ENCODE measurements at places on chromosomes 16 and 17.

DNA sequence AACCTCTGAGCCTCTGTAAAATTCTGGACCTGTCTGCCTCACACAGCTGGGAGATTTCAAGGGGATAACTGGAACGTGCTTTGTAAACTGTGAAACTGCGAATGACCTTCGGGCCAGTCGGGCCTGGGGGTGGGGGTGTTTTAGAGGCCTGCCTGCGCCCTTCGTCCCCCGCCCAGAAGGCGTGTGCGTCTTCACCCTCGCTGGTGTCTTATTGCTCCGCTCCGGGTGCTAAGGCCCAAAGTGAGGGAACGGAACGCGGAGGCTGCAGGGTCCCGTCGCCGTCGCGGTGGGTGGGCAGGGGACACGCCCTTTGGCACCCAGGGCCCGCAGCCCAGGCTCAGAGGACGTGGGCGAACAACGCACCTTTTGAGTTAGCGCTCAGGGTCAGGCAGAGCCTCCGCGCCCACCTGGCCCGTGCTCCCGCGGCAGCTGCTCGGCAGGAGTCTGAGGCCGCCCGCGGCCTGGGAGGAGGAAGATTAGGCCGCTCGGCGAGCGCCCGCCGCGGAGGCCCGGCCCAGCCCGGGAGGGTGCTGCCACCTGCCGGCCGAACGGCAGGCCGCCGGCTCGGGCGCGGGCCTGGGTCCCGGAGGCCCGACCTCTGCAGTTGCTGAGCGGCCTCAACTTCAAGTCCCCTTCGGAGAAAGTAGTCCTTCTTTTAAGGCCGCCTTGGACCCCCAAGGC is 29.7 kb downstream of the DCAKD start:
- DNase-seq = no peak

- no peak for DNase-seq
These were observed 2.4 kb downstream of the SKAP1 start for GRCh38 chr17:48427598-48427997.

- no peak for DNase-seq
These were observed 6.6 kb upstream of the DPEP2 start for GRCh38 chr16:68005786-68006286.

DNA sequence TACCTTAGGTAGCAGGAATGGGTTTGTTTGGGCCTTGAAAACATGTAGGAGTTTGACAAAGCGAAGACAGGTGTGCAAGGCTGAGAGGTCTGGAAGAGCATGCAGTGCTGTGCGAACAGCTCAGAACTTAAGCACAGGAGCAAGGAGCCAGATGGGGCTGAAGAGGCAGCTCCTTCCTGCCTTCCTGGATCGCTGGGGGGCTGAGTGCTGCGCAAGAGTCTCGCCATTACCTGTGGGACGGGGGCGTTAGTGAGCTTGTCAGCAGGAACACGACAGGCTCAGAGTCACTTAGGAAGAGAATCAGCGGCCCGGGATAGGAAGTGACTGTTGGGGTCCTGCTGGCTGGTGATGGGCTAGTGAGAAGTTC is 464 bp upstream of the MRM1 start:
- no peak for DNase-seq

DNA sequence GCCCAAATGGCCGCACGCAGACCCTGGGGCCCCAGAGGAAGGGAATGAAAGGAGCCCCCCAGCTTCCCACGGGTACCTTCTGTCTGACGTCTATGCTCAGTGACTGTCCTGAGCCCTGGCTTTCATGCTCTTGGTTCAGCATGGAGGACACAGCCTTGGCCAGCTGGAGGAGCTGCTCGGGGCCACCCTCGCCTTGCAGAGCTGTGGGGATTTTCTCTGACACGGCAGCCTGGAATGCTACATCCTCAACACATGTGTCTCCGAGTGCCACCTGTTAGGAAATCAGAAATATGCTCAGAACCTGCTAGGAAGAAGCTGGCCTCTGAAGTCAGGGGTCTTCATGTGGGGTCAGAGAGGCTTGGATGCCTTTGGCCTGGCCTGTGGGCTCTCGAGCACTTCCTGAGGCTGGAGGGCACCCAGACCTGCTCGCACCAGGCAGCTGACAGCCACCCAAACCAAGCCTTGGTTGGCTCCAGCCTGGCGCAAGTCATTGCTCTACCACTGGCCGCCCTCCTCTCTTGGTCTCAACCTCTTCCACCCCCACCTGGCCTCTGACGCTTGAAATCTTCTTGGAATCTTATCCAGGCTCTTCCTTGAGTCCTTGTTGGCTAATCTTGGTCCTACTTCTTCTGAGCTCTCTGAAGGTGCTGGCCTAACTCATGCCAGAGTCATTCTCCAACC is 63.7 kb upstream of the BCO1 start:
- no peak for DNase-seq

- no peak for DNase-seq
These were observed 352.9 kb downstream of the SNX29 start for GRCh38 chr16:12329246-12329995.

DNA sequence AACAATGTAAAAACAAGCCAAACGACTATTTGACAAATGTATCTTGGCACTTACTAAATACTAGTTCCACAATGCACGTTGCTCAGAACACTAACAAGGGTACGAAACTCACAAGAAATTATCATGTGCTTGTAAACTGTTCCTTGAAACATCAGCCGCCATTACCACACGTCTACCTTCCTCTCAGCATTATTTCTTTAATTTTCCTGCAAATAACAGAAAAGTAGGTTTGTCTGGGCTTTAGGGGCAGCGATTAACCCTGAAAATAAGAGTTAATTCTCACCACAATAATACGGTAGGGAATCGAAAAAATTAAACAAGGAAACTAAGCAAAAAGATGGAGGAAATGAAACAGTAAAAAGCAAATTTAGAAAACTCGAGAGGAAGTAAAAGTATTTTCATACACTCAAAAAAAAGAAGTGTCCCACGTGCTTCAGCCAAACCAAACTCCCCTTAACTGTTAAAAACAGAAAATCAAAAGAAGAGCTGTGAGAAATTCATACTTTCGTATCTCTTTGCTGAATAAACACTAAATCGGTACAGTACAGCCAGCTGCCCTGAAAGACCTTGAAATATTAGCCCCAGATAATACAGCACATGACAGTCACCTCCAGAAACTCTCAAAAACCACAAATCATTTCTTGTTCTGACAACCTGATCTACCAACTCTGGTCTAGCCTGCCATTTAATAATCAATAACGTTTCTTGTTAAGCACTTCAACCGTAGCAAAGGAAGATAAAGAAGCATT is 1.2 kb downstream of the ARHGAP17 start:
- DNase-seq = no peak

DNA sequence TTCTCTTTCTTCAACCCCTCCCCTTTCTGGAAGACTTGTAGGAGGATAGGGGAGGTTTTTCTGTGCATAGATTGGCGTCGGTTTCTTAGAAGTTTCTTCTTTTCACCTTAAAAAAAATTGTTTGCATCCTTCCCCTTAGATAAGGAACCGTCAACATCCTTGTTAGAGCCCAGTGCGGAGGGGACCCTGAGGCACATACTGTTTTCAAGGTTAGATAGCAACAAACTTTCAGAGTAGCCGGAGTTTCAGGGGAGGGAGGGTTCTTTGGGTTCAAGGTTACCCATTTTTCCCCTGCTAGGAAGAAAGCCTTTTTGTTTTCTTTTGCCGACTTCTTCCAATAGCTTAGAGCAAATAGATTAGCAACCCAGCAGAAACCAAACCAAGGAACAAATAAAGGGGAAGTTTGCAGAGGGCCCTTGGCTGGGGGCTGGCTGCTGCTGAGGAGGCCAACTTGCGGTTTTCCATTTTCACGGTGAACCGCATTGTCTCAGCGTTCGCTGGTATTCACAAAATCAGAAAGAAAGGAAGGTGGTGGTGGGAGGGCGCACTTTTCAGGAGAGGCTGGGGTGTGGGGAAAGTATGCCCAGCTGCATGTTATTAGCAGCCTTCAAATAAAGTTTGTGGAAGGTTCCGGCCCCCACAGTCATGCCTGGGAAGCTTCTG is 28.8 kb downstream of the MSI2 start:
- peak; percentile 52 for DNase-seq

DNA sequence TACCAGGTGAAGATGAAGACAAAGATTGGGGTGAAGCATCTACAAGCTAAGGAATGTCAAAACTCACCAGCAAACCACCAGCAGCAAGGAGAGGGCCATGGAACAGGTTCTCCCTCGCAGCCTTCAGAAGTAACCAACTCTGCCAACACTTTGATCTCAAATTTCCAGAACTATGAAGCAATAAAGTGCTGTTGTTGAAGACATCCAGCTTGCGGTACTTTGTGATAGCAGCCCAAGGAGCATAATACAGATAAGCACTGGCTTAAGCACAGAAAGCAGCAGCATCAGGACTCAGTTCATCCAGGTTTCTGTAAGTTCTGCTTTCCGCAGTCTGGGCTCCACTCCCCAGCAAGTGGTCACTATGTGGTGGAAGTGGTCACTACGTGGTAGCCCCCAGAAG is 16.0 kb upstream of the CDRT4 start:
- no peak for DNase-seq

- DNase-seq = peak; percentile 74
These were observed 17.8 kb upstream of the TMEM219 start for GRCh38 chr16:29943846-29944799.

DNA sequence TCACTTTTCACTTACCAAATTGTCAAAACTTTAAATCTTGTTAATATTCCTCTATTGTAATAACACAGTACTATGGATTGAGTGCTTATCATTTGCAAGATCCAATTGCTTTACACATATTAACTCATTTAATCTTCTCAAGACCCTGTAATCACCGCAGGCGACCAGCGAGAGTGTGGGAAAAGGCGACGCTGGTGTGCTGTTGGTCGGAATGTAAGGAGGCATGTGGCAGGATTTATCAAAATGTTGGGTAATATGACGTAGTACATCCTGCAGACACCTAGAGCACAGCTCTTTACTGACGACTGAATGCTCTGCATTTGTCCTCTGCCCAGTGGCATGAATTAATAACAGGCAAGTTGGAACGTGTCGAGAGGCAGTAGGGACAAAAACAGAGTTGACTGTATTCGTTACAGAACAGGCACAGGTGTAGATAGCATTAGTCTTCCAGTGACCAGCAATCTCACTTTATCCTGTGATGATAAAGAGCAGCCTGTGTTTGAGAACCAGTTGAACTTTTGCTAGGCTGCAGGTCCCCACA is 80.3 kb downstream of the TNRC6C start:
- DNase-seq = no peak

GRCh38 chr17:78126895-78127238 is 1.7 kb downstream of the TMC6 start:
- DNase-seq = no peak

- DNase-seq = no peak
These were observed 11.3 kb downstream of the STX1B start for GRCh38 chr16:30998852-30999761.

- DNase-seq = no peak
These were observed 7.5 kb downstream of the SLC6A4 start for GRCh38 chr17:30228011-30228410.

DNA sequence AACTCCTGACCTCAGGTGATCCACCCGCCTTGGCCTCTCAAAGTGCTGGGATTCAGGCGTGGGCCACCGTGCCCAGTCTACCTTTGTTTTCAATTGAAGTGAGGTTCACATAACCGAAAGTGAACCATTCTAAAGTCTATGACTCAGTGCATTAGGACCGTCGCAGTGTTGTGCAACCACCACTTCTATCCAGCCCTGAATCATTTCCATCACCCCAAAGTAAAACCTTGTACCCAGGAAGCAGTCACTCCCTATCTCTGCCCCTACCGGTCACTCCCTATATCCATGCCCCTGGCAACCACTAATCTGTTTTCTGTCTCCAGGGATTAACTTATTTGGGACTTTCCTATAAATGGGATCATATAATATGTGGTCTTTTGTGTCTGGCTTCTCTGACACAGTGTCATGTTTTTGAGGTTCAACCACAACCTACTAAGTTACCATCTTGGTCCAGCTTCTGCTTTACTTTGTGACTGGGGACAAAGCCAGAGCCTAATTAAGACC is 28.3 kb upstream of the CDC42EP4 start:
- DNase-seq = no peak

GRCh38 chr17:78719630-78720298 is 62.3 kb downstream of the CYTH1 start:
- peak; percentile 69 for DNase-seq

GRCh38 chr16:23504076-23504452 is 6.2 kb downstream of the GGA2 start:
- no peak for DNase-seq

GRCh38 chr16:78566397-78567073 is 467.1 kb downstream of the WWOX start:
- no peak for DNase-seq

DNA sequence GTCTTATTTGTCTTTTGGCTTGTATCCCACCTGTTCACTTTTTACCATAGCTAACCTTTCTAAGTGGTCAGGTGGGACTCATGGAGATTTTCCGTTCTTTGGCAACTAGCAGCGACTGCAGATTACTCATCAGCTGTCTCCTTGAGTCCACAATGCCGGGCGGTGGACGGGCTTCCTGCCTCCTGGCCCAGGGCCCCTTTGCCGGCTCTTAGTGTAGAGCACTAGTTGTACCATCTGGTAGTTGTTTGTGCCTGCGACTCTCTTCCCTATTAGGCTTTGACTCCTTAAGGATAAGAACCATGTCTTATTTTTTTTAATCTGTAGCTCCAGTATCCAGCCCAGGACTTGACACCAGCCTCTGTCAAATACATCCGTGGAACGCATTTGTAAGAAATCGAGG is 399.9 kb downstream of the WWOX start:
- no peak for DNase-seq

GRCh38 chr17:58671969-58672368 is 19.9 kb downstream of the TEX14 start:
- no peak for DNase-seq

DNA sequence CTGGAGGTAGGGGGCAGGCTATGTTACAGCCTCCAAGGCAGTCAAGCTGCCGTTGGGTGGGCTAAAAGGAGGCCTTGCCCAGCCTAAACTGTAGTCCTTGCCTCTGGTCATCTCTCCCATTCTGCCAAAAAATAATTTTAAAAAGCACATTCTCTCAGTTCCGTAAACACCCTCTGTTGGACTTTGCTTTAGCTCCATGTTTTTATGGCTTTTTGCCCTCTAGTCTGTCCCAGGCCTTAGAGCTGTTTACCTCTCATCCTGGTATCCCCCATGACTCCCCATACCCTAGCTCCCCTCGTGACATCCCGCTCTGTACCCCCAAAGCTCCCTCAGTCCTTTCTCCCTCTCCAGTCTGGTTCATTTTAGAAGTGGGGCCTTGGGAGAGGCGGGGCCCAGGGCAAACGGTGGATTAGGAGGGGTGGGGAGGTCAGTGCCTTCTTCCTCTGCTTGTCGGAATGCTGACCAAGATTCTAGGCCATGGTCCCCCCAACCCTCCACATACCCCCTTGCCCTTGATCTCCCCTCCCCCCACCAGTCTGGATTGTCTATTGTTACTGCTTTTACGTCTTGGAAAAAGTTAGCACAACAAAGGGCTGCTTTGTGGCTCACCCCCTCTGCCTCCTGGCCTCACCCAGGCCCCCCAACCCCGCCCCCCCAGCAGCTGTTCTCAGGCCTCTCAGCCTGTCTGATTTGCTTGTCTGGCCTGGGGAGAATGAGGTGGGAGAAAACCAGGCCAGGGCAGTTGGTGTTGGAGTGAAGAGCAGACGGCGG is 18.4 kb downstream of the GJD3 start:
- DNase-seq = no peak

- DNase-seq = no peak
These were observed 104.6 kb upstream of the ZFHX3 start for GRCh38 chr16:73152386-73153125.

- no peak for DNase-seq
These were observed 979 bp downstream of the MAP3K14 start for GRCh38 chr17:45315648-45316433.
